Tibial artery (tissue), 4 donors: ENCODE measurements at places on chromosomes 2 and 18.

DNA sequence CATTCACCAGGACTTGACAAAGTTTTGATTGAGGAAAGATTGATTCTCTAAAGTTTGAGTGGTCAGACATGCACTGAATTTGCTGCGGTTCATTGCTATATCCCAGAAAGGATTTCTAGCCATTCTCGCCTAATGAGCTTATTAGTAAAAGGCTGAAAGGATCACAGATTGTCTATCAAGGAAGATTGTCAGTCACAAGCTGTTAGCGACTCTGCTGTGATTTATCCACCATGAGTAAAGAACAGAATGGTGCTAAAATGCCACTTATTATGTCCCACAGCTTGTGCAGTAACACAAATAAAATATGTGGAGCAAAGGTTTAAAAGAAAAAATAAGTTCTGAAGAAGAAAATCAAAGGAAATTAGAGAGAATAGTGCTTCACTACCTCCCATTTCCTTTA, 701.2 kb upstream of the CDH7 start:
- DNase-seq: no peak

GRCh38 chr2:136917411-136917881, 152.1 kb downstream of the THSD7B start:
- peak; percentile 28 for DNase-seq

GRCh38 chr18:79609841-79610281, 69.7 kb upstream of the CTDP1 start:
- no peak for DNase-seq

- DNase-seq: no peak
Observed at GRCh38 chr2:221518201-221518934, 53.7 kb downstream of the EPHA4 start.

DNA sequence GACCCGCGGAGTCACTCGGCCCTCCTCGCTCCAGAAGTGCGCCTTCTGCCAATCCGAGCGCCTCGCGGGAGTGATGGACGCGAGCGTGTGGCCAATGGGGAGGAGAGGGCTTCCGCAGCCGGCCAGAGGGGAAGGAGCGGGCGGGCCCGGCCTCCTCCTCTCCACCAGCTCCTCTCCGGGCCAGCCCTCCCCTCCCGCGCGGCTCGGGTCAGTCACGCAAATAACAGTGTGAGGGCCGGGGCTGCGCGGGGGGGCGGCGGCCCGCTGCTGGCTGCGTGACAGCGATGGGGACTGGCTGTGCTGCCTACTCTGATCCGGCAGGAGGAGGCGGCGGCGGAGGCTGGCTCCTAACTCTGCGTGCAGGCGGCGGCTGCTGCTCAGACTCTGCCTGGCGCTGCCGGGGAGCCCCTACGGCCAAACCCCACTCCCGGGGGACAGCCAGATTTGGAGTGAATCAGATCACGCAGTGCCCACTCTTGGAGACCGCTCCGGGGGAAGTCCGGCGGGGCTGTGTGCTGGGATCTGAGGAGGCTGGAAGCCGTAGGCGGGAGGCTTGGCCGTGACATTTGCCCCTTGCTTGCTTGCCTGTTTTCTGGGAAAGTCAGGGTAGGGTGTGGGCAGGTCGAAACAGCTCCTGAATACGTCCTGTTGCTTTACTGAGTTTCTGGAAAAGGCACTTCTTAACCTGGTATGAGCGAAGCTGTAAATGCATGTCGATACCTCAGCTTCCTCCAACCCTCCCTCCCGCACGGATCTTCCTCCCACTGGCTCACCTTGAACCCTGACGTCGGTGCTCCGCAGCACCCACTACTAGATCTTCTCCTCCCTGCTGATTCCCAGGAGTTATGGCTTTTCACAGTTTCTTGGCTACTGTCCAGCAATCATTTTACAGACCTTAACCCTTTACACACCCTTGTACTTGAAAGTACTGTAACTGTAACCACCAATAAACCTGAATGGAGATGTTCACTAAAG, 97.9 kb upstream of the SERTAD2 start:
- no peak for DNase-seq

DNA sequence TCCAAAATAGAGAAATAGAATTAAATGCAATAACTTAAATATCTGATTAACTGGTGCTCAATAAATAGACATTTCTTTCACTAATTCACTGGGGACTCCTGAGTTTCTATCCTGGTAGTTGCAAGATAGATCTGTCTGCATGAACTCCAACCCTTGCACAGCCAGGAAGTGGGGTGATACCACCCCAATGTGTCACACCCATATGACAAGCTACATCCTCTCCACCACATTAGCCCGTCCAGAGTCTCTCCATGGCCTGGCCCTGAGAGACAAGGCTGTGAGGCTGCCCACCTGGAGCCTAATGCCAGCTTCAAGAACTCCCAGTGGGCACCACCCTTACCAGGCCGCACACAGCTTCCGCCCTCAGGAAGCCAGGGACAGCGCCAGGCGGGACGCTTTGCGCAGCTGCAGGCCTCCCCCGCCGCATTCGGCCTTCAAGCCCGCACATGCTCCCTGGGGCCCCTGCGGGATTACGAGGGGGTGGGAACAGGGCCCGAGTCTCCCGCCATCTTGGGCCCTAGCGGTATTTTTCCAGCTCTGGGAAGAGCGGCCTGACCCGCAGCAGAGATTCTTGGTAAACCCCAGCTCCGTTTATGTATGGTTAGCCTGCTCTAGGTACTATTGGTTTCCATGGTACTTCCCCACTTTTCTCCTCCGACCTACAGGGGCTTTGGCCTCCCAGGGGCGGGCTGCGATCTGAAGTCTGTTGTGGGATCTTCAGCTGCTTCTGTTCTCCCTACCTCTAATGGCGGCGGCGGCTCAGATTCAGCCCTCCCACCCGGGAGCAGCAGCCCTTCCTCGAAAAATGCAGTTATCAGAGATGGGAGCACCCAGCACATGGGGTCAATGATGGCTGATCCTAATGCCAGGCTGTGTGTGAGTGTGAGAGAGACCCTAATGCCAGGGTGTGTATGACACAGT, at the start of gene TDRD15:
TSS of gene TDRD15 (plus strand) at position 496 of the 921 bp plus-strand sequence. CDS start 13,500 bp downstream, outside the sequence.
- no peak for DNase-seq

DNA sequence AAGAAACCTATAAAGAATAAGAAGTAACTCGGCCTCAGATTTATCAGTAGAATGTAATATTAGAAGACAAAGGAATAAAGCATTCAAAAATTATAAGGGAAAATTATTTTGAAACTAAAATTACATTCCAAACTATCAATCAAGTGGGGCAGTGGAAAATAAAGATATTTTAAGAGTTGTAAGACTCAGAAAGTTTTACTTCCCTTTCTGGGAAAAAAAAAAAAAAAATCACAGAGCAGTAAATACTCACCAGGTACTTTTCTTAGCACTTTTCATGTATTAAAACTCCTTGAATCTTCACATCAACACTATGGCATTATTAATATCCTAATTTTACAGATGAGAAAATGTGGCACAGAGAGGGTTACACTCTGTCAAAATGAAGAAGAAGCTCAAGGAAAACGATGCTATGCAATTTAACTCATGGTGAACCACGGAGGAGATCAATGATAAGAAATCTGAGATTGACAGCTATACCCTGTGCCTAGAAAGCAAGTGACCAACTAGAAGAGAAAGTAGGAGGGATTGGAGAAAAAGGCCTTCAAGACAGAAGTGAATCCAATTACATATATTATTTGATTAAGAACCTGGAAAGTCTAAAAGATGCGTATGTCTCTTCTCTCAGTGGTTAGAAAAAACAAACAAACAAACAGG, 238.9 kb upstream of the ID2 start:
- DNase-seq: no peak

- no peak for DNase-seq
Observed at GRCh38 chr18:7908681-7909299, 341.7 kb downstream of the PTPRM start.

DNA sequence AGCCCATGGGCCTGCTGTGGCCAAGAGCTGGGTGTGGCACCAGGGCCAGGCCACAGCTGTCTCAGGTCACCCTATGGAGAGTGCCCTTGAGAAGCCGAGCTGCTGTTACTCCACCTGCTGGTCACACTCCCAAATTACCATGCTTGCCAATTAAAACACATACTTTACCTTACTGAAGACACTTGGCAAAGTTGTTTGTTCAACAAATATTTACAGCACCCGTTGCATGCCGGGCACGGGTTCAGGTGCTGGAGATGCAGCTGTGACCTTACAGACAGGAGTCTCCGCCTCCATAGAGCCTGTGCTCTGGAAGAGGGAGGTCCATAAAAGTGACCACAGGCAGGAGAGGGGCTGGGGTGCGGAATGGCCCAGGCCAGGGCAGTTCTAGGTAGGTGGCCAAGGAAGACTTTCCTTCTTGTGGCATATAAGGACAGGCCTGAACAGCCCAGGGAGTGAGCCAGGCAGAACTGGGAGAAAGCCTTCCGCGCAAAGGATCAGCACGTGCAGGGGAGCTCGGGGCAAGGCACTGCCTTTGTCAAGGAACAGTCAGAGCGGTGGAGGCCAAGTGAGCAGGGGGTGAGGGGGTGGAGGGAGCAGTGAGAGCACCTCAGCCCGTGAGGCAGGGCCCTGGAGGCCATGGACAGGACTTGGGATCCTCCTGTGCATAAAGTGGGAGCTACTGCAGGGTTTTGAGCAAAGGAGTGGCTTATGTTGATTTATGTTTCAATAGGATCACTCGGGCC, 23.6 kb upstream of the RBM44 start:
- DNase-seq: no peak

DNA sequence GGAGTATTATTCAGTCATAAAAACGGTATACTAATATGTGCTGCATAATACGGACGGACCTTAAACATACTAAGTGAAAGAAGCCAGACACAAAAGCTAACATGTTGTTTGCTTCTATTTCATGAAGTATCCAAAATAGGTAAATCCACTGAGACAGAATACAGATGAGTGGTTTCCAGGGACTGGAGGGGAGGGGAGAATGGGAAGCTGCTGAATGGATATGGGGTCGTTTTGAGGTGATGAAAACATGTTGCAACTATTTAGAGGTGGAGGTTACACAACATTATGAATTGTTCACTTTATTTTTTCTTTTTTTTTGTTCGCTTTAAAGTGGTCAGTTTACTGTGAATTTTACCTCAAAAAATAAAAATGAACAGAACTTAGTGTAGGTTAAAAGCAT, 52.9 kb downstream of the RAB10 start:
- no peak for DNase-seq
